ENCODE measurements at places on chromosomes 2 and 18.
A peak's percentile ranks its signal among the peaks of the same experiment; 100 is the strongest.

DNA sequence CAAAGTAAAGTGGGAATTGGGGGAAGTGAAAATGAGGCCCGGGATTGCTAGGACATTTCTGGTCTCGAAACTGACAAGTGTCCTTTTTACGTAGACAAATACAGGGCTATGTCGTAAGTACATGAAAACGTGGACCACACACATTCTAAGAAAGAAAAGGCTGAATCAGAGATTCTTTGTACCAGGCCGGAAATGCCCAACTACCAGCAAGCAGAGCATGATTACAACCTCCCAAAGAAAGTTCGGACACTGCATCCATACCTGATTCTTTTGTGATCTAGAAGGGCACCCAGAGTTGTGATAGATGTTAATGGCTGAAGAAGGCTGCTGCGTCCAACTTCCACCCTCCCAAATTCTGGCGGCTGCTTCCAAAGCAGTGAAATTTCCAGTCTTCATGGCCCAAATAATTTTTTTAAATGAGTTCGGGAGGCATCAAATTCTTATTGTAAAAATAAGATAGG is 1.7 kb downstream of the RBMS1 start:
- no peak for DNase-seq

GRCh38 chr2:181894381-181894780 is 2.9 kb downstream of the ITPRID2 start:
- DNase-seq: no peak

DNA sequence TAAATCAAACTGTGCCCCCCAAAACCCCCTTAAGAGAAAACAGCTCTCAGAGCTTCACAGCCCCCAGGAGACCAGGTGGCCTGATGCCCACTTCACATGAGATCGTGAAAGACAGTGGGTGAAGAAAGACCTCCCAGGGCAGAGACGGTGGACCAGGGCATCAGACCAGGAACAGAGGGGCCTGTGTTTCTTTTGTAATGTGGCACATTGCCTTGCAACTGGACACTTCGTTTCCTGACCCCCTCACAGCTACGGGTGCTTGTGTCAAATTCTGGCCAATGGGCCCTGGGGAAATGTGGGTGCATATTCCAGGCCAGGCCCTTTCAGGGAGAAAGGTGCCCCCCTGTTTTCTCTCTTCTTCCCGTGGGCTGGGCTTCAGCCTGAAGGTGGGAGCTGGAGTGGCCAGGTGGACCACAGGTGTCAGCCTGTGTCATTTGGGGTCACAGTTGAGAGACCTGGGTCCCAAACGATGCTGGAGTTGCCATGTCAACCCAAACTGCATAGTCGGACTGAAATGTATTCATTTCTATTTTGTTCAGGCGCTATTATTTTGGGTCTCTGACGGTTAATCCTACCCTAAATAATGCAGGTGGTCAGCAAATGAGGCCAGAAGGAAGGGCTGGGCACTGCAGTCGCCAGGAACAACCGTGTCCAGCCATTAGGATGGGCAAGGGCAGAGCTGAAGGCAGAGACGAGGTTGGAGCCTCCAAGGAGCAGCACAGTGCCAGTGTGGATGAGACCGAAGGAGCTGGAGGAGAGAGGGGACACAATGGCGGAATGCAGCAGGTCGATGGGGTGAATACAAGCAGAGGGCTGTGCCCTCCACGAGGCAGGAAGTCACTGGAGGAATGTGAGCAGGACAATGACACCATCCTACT is 338.2 kb downstream of the EIPR1 start:
- DNase-seq: no peak

GRCh38 chr2:64837925-64838641 is 151.1 kb upstream of the SLC1A4 start:
- no peak for DNase-seq

DNA sequence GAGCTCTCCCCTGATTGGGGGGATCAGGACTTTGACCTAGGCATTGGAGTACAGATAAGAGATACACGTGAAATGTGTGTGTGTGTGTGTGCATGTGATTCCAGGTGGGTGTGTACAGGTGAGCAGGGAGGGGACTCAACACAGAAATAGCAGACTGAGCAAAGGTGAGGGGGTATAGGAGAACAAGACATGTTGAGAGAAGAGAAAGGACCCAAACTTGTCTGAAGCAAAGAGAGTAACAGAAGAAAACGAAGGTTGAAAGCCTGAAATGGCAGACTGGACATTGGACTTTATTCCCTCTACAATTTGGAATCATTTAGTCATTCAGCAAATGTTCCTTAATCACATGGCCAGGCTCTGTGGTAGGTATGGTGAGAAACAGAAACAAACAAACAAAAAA is 23.3 kb downstream of the MRO start:
- no peak for DNase-seq

GRCh38 chr2:188378371-188378950 is 86.8 kb downstream of the GULP1 start:
- no peak for DNase-seq

DNA sequence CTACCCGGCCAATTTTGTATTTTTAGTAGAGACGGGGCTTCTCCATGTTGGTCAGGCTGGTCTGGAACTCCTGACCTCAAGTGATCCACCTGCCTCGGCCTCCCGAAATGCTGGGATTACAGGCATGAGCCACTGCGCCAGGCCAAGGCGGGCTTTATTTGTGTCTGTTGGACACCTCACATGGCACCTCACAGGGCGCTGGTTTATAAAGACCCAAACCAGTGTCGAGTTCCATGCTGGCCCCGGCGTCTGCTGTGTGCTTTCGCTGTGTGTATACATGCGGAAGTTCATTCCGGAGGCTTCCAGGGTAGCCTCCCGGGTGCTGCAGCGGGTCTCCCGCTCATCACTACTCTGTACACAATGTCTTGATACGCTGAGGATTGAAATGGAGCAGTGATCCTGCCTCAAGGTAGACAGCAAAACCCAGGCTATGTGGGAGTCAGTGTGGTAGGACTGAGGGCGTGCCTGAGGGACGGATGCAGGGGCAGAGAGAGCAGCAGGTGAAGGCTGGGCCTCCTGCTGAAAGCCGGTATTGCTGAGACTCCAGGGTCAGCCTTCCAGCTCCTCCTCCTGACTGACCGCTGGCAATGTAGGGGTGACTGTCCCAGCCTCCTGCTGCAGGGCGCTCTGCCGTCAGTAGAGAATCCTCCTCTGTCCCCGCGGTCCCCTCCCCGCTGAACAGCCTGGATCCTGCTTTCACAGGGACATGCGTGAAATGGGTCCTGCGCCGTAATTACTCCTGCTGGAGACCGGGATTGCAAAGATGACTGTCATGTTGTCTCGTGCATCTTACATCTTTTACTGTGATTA is 22.7 kb downstream of the LDLRAD4 start:
- DNase-seq: no peak

DNA sequence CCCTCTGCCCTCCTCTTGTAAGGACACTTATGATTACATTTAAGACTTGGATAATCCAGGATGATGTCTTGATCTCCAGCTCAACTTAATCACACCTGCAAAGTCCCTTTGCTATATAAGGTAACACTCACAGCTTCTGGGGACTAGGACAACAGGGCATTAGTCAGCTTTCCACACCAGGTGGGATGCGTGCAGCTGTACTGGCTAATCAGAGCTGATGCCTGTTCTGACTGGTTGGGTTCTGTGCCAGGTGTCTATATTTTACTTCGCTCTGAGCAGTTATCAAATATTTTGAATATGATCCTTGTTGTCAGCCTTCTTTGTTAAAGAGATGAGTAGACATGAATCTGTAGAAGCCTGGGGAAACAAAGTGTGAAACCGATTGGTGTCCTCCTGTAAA is 115.5 kb upstream of the ATP8B1 start:
- DNase-seq: no peak

- no peak for DNase-seq
Observed at GRCh38 chr2:234996069-234996940, 44.5 kb downstream of the SH3BP4 start.

- DNase-seq: no peak
Observed at GRCh38 chr2:136195226-136195625, 77.3 kb upstream of the CXCR4 start.

GRCh38 chr2:78506301-78506700 is 519.2 kb upstream of the REG3G start:
- no peak for DNase-seq

DNA sequence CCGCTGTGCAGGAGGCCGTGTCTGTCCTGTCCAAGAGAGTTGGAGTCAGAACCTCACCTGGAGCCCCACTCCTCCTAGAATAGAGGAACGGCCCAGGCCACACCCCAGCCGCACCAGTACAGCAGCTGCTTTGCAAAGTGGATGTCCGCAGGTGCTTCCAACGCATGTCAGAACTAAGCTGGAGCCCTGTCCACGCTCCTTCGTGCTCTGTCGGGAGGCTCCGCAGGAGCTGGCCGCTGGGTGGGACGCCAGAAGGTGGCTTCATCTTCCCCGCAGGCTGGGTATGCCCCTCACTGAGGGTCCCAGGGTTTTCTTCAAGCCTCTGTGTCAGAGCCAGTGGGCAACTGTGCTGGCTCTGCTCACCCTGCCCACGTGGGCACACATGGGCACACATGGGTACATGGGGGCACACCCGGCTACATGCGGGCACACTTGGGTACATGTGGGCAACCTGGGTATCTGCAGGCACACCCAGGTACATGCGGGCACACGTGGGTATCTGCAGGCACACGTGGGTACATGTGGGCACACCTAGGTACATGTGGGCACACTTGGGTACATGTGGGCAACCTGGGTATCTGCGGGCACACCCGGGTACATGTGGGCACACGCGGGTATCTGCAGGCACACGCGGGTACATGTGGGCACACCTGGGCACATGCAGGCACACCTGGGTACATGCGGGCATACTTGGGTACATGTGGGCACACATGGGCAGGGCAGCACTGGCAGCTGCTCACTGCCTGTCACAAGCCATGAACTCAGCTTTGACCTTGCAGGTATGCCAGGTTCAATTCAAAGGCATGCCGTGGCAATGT is 67.1 kb upstream of the CTDP1 start:
- DNase-seq: no peak

DNA sequence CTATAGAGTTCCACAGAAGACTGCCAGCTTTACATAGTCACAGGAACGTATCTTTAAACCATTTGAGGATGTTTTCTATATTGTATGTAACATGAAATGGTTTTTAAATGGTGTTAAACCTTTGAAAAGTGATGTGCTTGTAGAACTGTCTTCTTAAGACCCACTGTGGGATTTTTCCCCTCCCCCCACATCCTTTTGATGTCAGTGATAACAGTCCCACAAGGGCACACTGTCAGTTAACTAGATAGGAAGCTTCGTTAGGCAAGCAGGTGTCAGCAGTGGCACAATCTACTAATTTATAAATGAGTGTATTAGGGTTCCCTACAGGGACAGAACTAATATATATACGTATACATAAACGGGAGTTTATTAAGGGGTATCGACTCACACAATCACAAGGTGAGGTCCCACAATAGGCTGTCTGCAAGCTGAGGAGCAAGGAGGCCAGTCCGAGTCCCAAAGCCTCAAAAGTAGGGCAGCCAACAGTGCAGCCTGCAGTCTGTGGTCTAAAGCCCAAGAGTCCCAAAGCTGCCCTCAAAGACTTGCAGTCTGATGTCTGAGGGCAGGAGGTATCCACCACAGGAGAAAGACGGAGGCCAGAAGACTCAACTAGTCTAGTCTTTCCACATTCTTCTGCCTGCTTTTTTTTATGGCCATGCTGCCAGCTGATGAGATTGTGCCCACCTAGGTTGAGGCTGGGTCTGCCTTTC is 23.8 kb upstream of the HNRNPLL start:
- no peak for DNase-seq

DNA sequence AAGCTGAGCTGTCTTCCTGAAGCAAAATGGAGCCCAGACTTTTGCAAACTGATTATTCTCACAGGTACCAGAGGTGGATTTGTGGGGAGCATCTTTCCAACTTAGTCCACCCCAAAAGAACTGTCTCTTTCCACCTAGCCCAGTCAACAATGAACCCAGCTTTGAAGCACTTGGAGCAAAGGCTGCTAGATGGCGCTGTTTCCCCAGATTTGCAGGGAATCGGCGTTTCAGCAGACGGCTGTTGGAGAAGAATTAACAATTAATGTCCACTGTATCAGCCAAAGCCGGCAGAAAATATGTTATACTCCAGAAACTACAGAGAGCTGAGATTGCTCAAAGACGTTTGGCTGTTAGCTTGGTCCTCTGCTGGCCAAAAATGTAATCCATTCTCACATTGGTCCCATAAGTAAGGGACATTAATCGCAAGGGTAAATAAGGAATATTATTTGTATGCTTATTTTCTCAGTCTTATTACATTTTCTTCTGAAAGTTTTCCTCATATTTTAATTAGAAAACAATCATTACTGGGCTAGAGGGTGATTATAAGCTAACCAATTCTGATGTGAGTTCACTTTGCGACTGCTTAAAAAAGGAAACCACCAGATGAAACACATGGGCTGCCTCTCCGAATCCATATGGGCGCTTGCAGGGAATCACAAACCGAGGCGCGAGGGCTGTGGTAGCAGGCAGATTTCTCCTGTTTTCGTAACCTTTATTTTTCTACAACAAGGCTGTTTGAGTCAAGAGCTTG is 423.8 kb upstream of the MEX3C start:
- DNase-seq: peak; percentile 32

DNA sequence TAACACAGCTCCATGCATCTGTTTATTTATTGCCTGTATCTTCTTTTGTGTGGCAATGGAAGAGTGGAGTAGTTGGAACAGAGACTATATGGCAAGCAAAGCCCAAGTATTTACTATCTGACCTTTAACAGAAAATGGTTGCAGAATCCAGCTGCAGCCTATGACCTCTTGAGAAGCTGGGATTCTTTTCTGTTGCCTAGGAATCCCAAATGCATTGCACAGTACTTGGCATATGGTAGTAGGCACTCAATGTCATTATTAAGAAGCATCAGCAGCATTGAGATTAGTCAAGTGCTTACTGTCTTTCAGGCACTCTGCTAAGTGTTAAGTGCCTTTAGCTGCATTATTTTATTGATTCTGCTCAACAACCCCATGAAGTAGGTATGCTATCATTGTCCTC is 331.6 kb downstream of the CCDC85A start:
- no peak for DNase-seq

DNA sequence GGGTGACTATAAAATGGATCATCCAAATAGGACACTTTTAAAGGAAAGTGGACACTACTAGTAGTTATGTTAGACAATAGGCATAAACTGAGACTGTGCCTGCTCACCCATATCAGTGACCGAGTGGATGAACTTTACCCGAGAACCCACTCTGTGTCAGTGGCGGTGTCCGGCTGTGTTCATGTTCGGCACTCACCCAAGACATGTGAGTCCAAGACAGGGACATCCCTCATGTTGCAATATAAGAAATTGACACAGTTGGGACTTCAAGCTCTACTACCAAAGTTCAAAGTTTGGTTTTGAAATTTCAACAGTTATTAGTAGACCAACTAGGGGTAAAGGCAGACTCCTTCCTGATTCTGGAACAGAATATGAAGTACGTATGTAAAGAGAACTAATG is 326.3 kb upstream of the TNP1 start:
- DNase-seq: no peak

- DNase-seq: no peak
Observed at GRCh38 chr18:44943311-44943881, 262.7 kb downstream of the SETBP1 start.

- DNase-seq: no peak
Observed at GRCh38 chr2:238926761-238927611, 79.1 kb downstream of the TWIST2 start.

GRCh38 chr2:60976875-60977561 is 40.5 kb upstream of the PEX13 start:
- DNase-seq: no peak

- DNase-seq: peak; percentile 73
Observed at GRCh38 chr2:165794536-165794928, 485 bp upstream of the GALNT3 start.
